ENCODE measurements at places on chromosomes 16 and 17. TPM values are rescaled to one million over a fixed set of nuclear protein-coding genes. Genes with fewer than 3 reads are reported as not detected.

DNA sequence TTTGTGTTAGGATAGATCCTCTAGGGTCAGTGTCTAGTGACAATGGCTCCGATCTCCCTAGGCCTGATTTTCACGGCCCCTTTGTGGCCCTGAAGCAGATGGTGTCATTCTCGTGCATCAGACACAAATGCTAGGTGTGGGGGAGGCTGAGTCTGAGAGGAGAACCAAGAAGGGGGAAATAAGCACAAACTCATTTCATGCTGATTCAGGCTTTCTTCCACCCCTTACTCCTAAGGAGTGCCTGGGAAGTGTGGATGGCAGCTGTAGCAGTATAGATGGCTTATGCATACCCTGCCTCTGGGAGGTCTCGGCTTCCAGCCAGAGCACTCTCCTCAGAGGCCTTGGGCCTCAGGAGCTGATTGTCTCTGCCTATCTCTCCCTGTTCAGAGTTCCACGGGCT, 1.8 kb upstream of the WNK4 start:
- no peak for DNase-seq

DNA sequence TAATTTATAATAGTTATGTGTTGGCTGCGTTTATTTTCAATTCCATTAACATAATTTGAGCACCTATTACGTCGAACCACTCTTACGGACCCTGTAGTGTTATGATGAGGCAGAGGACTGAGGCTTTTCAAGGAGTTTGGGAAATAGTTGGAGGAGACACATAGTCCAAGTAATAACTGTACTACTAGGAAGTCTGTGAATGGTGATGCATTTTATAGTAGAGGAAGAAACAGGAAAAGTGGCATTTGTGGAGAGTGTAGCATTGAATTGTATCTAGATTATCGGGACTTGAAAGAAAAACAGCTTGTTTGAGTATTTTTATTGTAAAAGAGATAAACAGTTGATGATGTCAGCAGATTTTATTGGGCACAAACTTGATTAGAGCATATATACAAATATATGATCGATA, 1.7 kb downstream of the NFATC3 start:
- DNase-seq: no peak

GRCh38 chr17:68198931-68199836, 48.7 kb upstream of the AMZ2 start:
- DNase-seq: peak; percentile 53

DNA sequence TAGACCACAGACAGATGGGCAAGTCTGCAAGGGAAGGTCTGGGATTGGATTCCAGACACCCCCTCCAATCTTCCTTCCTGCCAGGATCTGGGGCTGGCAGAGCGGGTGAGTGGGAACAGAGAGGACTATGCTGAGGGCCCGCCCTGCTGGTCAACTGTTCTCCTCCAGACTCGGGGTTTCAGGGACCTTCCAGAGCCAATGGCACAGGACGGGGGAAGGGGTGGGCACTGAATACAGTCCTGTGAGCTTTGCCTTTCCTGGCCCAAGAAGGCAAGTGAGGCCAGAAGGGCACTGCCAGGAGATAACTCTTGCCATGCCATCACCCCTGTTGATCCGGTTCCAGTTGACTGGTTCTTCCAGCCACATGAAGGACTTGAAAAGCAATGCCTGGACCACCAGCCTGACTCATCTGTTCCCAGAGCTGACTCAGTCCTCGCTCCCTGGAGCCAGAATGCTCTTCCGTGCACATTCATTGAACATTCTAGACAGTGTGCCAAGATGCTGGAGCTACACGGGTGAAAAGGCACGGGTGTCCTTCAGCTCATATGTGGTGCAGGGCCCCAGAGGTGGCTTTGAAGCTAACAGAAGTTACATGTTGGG, 533 bp upstream of the MEFV start:
- DNase-seq: no peak

GRCh38 chr17:76074390-76075363, at the start of gene GALR2:
Gene GALR2, plus strand, starts transcription at chr17:76074781. Its CDS starts 103 bp downstream, at chr17:76074884.
- DNase-seq: peak; percentile 70

DNA sequence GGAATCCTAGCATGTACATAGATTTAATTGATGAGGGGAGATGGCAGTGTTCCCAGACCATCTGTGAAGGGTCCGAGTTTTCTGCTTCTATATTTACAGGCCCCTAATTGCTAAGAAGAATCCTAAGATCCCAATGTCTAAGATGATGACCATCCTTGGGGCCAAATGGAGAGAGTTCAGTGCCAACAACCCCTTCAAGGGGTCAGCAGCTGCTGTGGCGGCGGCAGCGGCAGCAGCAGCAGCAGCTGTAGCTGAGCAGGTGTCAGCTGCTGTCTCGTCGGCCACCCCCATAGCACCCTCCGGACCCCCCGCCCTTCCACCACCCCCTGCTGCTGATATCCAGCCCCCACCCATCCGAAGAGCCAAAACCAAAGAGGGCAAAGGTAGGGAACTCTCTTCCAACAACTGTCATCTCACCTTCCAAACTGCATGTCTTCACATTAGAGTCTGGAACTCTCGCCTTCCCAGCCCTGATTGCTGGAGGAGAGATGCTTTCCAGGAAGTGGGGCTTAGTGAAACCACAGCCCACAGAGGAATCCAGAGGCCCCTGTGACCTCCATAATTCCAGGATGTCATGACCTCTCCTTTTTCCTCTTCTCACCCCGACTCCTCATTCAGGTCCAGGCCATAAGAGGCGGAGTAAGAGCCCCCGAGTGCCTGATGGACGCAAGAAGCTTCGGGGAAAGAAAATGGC, 4.7 kb downstream of the CHD3 start:
- DNase-seq: no peak

The EPN3 gene
- total RNA-seq: 0.24 TPM

- DNase-seq: no peak
Observed at GRCh38 chr17:63171428-63172393, 205.7 kb downstream of the TANC2 start.

GRCh38 chr17:11276486-11276885, 35.5 kb downstream of the SHISA6 start:
- DNase-seq: no peak

The SLC5A11 gene
- 0.09 TPM for total RNA-seq

DNA sequence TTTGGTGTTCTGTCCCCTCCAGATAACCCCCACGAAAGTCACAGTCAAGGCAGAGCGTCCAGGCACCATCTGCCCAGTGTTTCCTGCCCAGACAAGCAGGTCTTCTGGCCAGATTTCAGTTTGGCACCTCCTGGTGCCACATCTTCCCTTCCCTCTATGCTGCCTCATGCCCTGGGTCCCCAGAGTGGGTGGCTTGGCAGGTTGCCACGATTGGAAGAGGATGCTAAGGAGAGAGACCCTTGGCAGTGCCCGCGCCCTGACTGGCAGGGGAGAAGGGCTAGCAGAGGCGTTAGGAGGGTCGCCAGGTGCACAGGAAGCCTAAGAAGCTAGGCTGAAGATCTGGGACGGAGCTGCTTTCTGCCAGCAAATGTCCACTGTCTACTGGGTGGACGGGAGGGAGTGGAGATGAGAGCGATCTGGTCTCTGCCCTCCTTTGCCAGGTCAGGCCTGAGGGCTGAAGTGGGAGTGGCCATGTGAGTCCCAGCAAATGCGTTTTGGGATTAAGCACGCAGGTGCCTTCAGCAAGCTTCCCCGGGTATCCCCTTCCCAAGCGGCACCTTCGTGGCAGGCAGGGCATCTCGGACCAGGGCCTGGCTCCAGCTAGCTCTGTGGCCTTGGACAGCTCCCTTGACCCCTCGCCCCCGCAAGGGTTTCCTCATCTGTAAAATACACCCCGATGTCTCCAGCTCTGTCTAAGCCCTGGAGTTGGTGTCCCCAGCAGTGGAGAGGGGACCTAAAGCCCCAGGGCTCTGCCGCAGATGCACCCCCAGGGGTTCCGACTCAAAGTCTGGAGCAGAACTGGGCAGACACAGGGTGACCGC, 13.4 kb upstream of the CD300A start:
- peak; percentile 72 for DNase-seq
